Activated T-helper 1 cell treated with Interleukin-2 at 50 U/mL for 16 hours (primary cell): ENCODE measurements at places on chromosomes 6 and 20.

- DNase-seq: peak; percentile 20
Measured at GRCh38 chr6:82246802-82247504, 591 bp downstream of the IBTK start.

- no peak for DNase-seq
Measured at GRCh38 chr6:142343938-142344337, 42.1 kb downstream of the ADGRG6 start.

DNA sequence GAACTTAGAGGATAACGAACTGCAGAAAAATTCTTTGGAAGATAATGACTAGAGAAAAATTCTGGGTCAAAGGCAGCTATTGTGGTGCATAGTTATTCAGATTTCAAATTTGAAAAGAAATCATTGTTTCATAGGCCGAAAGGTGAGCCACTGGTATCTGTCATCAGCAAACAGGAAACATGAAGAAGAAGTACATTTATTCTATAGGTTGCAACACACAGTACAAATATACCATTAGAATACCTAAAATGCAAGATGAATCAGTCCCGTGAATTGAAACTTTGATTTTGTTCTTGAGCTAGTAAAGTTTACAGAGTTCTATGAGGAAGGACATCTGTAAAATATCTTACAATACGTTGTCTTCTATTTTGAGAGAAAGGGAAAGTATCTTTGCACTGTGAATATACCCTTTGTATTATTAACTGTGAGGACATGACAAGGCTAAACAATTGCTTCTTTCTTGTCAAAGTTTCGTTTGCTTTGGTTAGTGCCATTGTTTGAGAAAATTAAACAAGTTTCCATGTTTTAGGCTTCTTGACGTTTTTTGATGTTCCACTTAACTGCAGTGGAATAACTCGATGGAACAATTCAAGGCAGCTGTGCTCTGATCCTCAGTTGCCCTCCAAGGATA, 84.7 kb downstream of the HDGFL1 start:
- no peak for DNase-seq

DNA sequence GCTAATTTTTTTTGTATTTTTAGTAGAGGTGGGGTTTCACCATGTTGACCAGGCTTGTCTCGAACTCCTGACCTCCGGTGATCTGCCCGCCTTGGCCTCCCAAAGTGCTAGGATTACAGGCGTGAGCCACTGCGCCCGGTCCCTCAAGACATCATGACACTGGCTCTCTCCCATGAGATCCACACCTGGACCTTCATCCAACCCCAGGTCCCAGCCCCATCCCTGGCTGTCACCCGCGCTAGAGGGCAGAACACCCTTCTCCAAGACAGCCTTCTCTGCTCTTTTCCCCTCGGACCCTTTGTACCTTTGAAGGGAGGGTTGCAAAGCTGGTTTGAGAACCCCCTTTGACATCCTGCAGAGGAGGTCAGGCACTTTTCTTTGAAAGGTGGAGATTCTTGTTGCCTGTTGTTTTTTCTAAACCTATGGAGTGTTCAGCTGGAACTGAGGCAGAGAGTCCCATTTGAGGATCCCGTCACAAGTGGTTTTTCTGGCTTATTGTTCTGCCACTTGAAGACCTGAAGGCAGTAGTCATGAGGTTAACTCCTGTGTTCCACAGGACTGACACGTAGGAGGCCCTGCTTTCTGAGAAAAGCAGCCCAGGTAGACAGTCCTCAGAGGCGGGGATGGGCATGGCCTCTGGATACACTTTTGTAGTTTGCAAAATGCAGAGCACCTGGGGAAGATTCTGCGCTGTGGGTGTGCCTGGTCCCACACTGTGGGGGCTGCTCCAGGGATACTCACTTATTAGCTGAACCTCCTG, 171.1 kb upstream of the SNX9 start:
- no peak for DNase-seq

DNA sequence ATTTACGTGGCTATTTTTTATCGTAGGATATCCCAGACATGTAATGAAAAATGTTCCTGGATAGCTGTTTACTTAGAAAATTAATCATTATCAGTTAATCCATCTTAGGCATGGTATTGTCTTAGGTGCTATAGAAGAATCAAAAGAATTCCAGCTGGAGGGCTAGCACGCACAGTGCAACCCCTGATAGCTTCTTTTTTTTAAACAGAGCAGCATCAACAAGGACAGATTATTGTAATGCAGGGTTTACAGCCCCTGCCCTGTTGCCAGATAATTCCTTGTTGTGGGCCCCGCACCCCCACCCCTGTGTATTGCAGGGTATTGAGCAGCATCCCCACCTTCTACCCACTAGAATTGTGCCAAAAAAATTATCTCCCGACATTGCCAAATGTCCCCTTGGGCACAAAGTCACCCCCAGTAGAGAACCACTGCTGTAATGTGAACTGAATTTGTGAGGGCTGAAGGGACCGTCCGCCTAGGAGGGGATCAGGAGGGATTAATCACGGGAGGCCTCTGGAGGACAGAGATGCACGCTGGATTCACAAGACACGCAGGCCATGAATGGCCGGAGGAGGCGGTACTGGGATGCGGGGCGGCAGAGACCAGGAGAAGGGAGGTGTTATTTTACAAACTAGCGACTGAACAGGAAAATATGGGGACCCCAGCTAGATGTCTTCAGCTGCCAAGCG, 174.6 kb downstream of the ZDHHC14 start:
- no peak for DNase-seq

DNA sequence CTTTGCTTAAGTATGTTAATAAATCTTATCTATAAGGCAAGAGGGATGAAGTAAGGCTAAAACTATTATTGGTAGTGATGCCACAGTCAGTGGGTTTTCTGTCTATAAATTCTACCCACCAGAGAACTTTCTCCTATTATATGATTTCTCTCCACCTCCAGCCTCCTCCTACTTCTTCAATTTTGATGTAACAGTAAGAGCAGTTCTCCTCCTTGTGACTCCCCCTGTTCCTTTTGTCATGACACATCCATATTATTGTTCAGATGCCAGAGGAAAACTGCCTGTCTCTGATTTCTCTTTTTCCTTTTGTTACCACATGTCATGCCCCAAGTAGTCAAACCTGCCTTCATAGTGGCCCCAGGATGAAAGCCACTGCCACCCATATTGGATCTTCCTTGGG, 9.1 kb upstream of the RCAN2 start:
- DNase-seq: no peak

DNA sequence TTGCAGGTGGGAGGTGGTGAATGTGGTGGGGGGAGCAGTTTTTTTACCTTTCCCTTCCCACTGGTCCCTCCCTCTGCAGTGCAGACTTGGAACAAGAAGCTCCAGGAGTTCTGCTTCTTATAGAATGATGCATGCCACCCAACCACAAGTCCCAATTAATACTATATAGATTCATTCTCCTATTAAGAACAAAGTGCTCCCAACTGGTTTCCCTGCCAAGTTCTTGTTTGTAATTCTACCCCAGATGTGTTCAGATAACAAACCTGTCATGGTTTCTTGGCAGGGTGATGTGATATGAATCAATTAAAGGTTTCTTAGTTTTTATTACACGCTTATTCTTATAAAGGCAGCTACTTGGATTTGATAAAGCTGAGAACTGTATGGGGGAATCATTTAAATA, 23.9 kb downstream of the HDDC2 start:
- no peak for DNase-seq

DNA sequence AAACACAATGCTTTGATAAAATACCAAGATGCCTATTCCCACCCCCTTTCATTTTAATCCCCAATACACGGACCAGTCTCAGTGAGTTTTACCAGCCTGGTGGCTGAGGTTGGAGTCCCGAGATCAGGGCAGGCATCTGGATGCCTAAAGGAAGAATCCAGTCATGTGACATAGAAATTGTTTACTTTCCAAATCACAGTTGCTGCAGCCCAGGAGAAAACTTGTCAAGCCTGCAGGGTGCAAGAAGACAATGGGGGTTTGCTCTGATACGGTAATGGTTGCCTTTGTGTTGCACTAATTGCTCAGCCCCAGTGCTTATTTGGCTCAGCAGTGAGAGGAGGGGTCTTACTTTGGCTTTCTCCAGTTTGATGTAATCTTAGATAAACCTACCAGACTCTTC, 308.5 kb upstream of the POU3F2 start:
- no peak for DNase-seq

DNA sequence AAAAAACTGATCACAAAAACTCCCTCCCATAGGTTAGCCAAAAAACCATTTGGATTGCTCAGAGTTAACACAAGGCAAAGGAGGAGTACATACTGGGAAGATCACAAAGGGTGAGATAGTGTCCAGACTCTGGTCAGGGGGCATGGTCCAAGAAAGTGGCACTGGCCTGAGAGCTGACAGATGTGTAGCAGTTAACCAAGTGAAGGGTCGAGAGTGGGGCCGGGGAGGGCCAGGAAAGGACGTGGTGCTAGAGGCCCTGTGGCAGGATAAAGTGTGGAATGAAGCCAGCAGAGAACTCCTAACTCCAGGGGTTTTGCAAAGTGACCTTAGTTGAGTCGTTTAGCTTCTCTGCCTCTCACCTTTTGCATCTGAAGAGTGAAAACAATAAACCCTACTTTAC, 290.5 kb downstream of the FOXA2 start:
- no peak for DNase-seq

DNA sequence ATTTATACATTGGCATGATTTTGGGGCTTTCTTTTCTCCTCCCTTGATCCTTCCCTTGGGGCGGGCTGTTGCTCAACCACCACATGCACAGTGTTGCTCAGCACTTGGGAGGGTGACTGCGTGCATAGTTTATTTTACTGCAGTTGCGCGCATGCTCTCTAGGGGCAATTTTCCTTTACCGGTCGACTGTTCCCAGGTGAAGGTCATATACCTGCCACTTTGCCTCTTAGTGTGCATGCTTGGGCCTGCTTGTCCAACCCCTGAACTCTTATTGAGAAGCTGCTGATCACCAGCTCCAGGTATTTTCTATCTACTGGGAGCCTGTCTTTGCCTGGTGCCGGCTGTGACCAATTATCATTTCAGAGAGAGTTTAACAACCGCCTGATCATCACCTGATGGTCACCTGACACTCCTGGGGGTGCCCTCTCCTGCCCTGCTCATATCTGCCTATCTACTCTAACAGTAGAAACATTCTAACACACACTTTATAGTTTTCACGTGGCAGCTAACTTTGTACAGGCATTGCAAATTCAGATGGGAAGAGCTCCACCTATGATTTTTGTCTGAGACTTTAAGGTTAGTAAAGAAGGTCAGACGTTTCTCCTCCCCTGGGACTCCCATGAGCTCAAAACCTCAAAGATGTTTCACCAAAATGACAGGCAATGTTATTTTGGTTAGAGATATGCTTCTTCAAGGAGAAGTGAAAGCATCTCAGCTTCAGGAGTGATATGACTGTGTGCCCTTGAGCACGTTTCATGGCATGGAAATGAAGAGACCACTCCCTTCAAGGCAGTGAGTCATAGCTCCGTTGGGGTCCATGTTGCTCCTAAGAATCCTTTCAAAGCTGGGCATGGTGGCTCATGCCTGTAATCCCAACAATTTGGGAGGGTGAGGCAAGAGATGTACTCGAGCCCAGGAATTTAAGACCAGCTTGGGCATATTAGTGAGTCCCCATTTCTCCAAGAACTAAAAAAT, 227.5 kb upstream of the MYLIP start:
- no peak for DNase-seq

- peak; percentile 43 for DNase-seq
Measured at GRCh38 chr20:54199721-54200176, 8.1 kb upstream of the PFDN4 start.

DNA sequence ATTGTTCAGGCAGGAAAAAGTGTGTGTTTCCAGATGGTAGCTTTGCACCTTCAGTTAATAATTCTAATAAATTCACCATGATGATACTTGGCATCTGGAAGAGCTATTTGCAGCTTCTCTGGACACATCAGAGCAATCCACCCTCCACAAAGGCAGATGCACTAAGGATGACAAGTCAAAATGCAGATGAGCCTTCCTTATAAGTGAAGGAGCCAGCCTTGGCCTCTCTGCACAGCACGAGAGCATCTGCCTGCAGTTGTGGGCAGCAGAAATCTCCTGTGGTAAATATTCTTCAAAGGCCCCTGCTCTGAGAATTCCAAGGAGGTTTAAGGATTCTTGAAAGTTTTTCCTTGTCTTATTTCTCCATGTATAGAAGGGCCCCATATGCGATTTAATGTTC, 6.9 kb upstream of the POM121L2 start:
- DNase-seq: no peak

- peak; percentile 90 for DNase-seq
Measured at GRCh38 chr6:107459283-107460082, at the start of gene PDSS2. PDSS2 (minus strand) TSS chr6:107459564; CDS start chr6:107459285, 279 bp downstream.

GRCh38 chr20:41854765-41855164, 236.6 kb upstream of the CHD6 start:
- DNase-seq: no peak

DNA sequence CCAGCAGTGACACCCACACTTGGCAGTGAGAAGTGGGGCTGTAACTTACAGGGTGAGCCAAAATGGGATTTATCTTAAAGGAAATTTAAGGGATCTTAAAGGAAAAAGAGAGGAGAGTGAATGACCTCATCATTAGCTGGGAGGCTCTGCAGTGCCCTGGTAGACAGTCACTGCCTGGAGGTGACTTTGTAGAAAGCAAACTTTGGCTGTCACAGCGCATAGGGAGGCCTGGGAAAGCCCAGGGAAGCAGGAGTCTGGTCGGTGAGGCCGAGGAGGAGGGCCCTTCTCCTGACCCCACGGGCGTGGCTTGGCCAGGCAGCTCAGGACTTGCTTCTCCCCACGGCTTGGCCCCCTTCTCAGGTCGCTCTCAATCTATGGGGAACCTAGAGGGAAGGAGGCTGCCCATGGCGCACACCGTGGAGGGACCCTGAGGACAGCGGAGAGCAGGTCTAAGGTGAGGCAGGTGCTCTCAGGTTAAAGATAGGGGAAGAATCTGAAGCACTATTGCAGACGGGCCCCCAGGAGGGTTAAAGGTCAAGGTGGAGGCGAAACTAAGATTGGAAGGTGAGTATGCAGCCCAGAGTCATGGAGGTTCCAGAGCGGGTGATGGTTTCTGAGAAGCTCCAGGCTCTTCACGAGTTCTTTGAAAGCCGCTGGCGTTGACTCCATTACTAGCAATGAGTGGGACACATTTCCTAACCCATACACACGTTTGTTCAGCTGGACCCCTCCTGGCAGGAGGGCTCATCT, 15.6 kb upstream of the RIPK1 start:
- DNase-seq: no peak

DNA sequence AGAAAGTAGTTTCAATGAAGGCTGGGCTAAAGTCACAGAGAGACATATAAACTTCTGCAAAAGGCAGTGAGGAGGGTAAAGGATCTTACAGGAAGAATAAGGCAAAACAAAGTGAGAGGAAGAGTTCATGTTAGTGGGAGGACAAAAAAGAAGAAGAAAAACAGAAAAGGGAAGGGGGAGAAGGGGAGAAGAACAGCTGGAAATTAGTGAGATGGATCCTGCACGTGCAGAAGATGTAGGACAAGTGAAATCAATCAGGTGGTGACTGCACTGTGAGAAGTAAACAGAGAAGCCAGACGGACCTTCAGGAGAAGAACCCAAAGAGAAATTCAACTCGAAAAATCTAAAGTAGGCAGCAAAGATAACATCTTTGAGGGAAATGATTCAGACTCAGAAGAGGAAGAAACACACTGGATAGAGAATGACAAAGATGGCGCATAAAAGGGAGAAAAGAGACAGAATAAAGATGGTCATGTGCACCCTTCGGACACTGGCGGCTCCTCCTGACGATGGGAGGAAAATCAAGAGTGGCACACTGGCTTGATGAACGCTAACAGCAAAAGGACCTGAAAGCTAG, 105.9 kb downstream of the MYB start:
- DNase-seq: no peak
